ENCODE measurements at places on chromosomes 11 and 22.
A peak's percentile ranks its signal among the peaks of the same experiment; 100 is the strongest.

GRCh38 chr22:49228431-49229037 is 599.1 kb downstream of the BRD1 start:
- DNase-seq = no peak

DNA sequence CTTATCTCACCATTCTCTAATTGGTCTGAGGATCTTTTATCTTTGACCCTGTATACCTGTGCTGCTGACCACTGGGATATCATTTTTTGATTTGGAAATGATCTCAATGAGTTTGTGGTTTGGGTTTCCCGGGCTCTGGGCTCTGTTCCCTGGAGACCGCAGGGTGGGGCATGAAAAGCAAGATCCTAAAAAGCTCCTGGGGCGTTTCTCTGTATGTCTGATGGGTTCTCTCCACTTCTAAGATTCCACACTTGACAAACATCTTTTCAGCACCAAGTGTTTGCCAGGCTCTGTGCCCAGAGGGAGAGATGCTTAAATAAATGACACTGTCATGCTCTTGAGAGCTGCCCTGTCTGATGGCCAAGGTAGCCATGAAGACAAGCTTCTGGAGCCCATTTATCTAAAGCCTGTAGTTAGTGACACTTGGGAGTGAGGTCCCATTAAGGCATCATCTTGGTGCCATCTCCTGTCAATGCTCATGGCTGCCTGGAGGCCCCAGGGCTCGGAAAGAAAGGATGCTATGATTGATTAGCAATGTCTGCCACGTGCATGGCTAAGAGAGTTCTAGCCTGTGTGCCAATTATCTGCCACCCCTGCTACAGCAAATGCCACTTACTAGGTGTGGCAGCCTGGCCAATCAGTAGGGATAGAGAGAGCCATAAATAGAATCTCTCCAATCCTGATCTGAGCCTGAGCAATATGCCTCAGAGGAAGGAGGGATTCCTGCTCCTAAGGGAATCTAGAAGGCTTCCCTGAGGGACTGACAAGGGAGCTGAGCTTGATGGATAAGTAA is 531.6 kb downstream of the MN1 start:
- no peak for DNase-seq

DNA sequence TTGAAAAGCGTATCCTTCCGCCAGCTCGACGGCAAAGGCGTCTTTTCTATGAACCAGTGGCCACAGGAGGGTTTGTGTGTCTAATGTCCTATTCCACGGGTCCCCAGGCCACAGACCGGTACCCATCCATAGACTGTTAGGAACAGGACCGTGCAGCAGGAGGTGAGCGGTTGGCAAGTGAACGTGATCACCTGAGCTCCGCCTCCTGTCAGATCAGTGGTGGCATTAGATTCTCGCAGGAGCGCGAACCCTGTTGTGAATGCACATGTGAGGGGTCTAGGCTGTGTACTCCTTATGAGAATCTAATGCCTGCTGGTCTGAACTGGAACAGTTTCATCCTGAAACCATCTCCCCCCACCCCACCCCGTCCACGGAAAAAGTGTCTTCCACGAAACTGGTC is 62.7 kb upstream of the KCNQ1OT1 start:
- no peak for DNase-seq

DNA sequence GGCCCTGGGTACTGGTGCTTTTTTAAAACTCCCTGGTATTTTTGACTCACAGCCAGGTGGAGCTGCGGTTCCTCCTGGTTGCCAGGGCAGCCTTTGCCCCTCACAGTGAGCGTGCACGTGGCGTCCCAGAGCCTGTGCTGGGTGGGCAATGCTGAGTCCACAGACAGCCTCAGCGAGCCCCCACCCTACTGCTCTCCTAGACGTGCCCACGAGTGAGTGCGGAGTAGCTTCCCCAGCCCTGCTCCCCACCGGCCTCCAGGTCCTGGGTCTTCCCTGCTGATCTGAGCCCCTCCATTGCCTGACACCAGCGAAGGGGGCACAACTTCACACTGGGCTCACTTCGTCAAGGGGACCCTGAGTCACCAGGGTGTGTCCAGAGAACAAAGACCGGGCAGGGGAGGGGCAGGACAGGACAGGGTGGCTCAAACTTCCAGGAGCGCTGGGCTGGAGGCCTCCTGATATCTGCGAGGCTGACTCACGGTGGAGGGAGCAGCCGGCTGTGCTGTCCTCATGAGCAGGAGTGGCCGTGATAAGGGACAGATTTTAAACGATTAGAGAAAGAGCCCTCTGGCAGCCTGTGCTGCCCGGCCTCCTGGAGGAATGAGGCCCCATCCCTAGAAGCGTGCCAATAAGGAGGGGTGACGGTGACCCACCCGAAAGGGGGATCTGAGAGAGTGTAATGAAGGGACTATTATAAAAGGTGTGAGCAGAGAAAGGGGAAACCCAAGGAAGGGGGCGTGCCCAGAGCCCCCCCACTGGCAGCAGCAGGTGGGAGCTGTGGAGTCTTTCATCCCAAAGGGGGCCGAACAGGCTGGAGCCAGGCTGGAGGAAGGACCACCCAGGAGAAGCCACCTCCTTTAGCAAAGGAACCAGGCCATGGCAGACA is 129.3 kb upstream of the FGF3 start:
- DNase-seq = no peak

DNA sequence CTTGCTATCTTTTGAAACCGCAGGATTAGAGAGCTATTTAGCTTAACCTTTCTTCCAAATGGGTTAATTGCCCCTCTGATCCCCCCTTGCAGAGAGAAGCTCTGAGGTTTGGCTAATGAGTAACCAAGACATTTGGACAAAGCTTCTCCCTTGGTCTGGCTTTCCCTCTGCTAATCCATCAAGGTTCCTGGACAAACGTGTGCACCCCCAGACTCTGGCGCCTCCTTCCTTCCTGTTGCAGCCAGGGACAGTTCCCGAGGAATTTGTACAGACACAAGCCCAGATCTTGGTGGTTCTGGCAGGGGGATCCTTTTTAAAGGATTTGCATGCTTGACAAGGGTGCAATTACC is 1.6 kb downstream of the KIAA1671 start:
- DNase-seq = no peak

DNA sequence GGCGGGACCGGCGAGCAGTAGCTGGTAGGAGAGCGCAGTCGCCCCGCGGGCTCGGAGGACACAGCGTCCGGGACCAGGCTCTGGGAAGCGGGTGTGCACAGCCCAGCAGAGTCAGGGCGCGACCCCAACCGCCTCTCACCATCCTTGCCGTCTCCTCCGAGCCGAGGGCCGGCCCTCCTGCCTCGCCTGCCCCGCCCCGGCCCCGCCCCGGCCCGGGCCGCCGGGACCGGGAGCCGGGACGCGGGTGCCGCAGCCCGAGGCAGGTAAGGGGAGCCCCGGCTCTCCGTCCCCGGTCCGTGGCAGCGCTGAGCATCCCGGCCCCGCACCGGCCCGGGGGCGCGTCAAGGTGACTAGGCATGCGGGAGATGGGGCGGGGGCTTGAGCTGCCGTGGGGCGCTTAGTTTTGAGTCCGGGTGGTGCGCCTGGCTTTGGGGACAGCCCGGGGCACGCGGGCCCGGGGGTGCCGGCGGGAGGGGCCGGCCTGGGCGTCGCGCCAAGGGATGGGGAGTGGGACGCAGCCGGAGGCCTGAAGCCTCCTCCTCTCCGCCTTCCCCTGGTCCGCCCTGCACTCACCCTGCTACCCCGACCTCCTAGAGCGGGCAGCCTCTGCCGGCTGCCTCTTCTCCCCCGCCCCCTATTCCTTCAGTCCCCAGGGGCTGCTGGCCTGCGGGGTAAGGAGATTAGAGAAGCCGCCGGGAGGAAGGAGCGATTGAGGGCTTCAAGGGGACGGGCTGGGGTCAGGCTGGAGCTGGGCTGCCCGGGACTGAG is at the start of gene ABCG4:
TSS of gene ABCG4 (plus strand) at position 35 of the 768 bp plus-strand sequence. CDS start 914 bp downstream, outside the sequence.
- DNase-seq = peak; percentile 48

- no peak for DNase-seq
These were observed 558.4 kb downstream of the METTL15 start for GRCh38 chr11:28666632-28667031.

DNA sequence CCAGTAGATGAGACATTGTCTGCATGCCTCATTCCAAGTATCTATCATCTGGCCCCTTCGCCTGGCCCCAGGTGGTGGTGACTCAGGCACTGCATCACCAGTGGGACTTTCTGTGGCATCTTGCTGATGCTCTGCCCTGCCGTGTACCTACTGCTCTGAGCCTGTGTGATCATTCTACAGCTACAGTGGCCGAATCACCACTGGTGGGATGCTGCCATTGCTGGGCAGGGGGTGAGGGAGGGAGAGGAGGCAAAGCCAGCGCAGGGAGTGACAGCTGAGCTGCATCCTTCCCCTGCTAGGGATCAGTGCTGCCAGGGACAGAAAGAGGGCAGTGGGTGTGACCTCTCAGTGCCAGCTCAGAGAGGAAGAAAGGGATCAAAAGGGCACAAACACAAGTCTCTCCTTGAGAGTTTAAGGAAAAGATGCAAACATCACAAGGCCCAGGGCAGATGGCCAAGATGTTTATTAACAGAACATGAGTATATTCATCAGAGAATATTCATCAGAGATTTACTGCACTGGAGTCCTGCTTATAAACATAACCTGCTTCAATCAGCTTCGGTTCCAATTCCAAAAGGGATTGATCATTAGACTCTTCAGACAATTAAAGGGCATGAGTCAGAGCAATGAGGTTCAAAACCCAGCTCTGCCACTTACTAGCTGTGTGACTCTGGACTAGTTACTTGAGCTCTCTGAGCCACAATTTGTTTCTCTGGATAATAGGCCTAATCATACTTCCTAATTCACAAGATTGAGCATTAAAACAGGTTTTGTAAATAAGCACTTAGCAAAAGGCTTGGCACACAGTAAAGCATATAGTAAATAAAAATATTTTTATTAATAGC is 109.8 kb downstream of the NAT10 start:
- DNase-seq = peak; percentile 83

- DNase-seq = no peak
These were observed 17.0 kb downstream of the IMMP1L start for GRCh38 chr11:31492320-31492913.

GRCh38 chr22:29917052-29917902 is 34.3 kb downstream of the MTMR3 start:
- DNase-seq = no peak

- peak; percentile 85 for DNase-seq
These were observed 12.1 kb downstream of the CCDC87 start for GRCh38 chr11:66580803-66581202.

- no peak for DNase-seq
These were observed 130.1 kb upstream of the DDI1 start for GRCh38 chr11:103906291-103906867.

- DNase-seq = no peak
These were observed 14.9 kb downstream of the ADORA2A start for GRCh38 chr22:24442352-24442744.

DNA sequence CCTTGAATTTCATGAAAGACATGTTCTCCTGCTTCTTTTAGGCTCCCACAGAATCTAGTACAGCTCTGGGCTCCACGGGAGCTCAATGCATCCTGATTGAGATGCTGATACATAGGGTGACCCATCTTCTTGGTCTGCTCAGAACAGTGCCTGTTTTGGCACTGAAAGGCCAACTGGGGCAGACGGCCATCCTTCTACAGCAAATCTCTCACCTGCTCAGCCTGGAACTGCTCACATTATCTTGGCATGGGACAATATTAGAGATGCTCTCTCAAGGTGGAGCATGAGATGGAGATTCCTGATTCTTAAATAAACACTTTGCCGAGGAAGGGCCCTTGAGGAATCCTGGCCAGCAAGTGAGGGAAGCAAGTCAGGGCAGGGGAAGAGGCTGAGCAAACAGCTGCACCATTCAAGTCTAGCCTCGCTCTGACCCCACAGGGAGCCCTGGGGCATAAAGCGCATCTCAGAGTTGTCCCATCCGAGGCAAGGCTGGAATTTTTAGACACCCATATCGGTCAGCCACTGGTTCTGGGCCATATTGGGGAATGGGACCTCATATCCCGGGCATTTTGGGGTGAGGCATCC is 58.4 kb upstream of the CSNK2A3 start:
- no peak for DNase-seq

DNA sequence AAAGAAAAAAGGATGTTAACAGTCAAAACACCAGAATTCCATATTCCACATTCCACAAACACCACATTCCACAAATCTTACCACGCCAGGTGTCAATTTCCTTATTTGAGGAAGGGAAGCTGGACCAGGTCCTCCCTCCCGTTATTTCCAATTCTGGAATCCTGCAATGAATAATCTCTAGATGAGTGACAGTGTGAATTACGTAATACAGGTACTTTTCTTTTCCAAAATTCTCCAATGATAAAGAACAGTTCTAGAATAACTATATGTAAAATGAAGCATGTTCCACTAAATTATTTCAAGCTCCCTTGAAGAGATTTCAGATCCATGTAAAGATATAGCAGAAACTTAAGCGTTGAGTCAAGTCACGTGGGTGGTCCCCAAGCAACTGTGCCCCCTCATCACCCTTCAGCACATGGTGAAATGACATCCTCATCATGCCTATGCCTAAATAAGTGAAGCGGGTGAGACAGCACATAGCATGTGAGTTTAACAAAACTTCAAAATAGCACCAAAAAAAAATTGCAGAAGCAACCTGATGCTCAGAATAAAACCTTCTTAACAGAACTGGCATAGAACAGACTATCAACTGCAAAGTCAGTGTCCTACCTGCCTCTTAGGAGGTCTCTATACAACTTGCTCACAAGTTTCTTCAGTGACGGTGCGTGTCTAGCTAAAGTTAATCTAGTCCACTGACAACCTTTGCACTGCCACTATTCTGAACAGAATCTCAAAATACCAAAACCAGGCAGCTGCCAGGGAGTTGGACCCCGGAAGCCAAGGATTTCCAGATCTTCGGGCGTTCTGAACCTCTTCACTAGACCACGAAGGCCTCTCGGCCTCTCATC is 876 bp downstream of the NFRKB start:
- DNase-seq = peak; percentile 39

DNA sequence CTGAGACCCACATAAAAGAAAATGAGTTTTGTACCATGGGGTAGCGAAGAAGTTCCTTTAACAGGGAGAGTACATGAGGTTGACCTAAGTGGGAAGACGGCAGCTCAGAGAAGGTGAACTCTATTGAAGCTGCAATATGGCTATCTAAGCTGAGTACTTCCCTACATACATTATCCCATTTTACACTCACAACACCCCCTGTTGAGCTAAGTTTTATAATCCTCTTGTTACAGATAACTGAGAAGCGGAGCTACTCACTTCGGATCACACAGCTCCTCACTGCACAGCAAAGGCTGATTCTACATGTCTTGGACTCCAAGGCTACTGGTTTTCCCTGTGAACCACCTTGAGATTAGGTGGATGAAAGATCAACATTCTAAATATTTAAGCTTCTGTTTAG is 8.2 kb upstream of the PIWIL4 start:
- no peak for DNase-seq

DNA sequence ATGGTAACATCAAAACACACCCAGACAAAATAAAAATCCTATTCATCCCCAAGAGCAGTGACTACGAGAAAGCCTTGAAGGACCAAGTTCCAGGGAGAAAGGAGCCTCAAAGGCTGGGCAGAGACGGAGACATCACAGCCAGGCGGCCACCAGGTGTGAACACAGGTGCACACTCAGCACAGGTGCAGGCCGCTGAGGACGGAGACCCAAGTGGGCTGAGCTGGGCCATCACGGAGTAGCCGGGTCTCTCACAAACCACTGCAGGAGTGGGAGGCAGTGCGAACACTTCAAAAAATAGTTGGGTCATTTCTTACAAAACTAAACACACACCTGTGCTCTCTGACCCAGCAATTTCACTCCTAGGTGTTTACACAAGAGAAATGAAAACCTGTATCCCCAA is 72.6 kb downstream of the PHF21B start:
- no peak for DNase-seq

- no peak for DNase-seq
These were observed 20.1 kb downstream of the SCN4B start for GRCh38 chr11:118132385-118133151.
